ENCODE measurements at places on chromosomes 13 and 19.

DNA sequence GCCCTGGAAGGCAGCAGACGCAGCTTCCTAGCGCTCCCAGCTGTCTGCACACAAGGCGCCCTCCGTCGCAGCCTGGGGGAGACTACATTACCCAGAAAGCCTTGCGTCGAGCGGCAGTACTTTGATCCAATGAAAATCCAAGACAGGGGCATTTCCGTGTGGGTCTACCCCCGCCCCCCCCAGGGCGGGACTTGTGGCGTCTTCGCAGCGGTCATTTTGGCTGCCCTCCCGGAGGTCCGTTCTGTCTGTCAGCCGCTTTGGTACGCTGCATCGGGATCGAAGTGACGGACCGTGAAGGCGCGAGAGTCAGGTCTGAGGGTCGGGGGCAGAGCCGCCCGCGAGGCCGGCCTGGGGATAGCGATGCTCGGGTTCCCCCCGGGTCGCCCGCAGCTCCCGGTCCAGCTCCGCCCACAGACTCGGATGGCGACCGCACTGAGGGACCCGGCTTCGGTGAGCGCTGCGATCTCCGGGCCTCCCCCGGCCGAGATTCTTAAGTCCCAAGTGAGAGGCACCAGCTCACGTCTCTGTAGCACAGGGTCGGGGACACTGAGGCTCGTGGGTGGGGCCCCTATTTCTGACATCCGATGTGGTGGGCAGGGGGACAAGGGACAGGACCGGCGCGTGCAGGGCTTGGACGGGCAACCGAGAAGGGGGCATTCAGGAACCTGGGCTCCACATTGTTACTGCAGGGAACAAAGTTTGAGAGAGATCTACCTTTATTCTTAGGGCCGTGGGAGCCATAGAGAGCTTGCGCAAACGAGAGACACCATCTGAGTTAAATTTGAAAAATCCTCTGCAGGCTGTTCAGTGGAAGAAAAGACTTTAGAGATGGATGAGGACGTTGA is at the start of gene ZNF211:
Gene ZNF211, plus strand, starts transcription at position 182 of the 845 bp plus-strand sequence. Its CDS starts 179 bp downstream, at position 361.
- DNase-seq, result peak; percentile 77

DNA sequence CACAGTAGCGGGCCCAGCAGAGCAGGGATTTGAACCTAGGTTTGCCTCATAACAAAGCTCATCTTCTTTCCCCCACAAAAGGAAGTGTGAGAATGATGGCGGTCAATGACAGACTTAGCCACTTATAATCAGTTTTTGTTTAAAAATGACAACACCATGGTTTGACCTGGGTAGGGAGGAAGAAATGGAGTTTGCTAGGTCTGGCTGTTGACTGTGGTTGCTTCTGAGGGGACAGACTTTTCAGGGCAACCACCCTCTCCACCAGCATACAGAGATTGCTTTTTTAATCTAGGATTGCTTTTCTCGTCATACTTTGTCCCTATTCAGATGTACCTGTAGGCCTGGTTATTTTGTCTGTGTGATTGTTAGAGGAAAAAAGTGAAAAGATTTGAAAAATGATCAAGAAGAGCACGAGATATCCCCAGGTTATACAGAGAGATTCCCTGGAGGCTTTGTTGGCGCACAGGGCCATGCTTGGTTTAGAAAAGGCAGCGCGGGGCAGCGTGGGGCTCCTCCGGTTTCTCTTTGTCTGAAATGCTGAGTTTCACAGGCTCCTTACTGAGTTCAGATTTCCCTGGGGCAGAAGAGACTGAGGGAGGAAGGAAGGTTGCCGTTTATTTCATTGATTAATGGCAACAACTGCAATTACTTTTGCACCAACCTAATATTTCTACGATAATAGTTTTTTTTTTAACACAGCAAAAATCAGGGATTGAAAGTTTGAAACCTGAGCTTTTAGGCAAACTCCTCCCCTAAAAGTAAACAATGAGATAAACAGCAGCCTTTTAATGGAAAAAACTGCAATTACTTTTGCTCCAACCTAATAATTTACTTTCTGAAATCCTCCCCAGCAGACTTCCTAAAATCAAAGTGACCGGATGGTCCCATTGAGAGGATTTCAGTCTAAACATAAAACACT is 97.0 kb upstream of the RNF113B start:
- peak; percentile 84 for DNase-seq

DNA sequence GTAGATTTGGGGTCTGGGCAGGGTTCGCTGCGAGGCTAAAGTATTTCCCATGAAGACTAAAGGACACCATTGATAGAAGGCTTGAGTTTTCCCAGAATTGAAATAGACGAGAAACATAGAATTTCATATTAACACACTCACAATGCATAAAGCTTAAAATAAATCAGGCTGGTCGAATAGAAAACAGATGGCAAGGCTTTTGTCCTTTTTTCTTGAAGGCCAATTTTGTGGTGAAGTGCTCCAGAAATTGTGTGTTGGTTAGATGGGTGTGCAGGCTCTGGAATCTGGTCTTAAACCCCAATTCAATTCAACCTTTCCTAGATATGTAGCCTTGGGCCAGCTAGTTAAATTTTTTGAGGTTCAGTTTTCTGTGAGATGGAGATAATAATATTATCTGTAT is 56.9 kb upstream of the LRCH1 start:
- DNase-seq, result no peak

GRCh38 chr13:44514278-44514677 is 61.9 kb downstream of the TSC22D1 start:
- DNase-seq, result no peak

GRCh38 chr13:44523146-44524015 is 52.7 kb downstream of the TSC22D1 start:
- DNase-seq, result no peak

- no peak for DNase-seq
These were observed 123.4 kb upstream of the MCF2L start for GRCh38 chr13:112845511-112846144.

Data from NCI-H1417 (cell line).